Endodermal cell (in vitro differentiated cells): ENCODE measurements at places on chromosomes 1 and 21.

DNA sequence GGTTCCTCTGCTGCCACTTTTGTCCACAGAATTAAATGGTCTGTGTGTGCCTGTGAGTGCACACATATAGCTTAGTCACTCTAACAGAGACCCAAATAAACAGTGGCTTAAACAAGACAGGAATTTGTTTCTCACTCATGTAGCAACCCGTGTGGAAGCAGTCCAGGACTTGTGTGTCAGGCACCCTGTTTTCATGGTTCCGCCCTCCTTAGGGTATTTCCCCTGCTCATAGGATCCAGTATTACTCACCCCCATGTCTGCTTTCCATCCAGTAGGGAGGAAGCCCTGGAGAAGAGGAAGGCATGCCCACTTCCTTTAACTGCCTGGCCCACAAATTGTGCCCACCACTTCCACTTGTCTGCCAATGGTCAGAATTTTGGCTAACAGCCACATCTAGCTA, 41.3 kb upstream of the TACSTD2 start:
- no peak for DNase-seq

DNA sequence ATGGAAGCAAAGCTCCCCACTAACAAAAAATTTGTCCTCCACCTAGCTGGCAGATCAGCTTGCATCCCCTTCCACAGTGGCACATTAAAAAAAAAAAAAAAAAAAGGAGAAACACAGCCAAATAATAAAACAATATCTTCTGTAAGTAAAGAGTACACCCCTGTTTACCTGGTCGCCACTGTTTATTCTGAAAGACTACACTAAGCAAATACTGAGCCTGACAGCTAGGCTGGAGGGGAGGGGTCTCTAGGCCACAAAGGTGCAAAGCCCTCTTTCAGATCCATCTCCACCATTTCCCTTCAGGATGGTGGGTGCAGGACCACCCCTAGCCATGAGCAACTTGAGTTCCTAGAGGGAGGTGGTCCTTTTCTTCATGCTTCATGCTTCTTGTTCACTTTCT, 22.8 kb upstream of the SLC45A3 start:
- no peak for DNase-seq

DNA sequence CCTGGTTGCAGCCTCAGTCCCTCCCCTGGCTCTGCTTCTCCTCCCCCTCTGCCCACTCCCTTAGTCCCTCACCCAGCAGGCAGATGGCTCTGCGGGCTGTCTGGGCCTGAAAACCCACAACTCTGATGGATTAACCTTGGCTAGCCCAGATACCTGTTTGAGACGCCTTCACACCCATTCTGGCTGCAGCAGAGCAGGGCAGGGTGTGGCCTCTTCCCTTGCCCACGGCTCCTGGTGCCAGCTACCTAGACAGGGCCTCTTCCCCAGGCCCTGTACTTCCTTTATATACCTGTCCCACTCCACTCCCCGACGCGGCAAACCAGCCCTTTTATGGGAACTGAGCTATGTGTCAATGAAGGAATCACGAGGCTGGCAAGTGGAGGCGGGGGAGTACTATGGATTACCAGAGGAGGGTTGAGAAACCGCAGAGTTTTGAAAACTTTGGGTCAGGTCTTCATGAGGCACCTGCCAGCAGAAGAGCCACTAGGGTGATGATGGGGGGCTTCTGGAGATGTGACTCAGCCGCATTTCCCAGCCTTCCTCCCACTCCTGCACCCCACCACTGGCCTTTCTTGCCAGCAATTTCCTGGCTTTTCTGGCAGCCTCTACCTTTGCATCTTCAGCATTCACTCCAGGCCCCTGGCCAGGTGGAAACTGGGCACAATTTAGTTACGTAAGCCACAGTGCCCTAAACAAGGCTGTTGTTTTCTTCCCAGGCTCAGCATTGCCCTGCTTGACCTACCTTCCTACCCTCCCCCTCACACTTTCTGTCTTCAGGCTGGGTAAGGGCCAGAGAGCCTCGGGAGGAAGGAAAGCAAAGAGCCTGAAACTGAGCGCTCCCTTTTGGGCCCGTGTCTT, at the start of gene CHI3L1:
Gene CHI3L1, minus strand, starts transcription at position 259 of the 858 bp plus-strand sequence. Its CDS starts 81 bp downstream, at position 178.
- peak; percentile 69 for DNase-seq

DNA sequence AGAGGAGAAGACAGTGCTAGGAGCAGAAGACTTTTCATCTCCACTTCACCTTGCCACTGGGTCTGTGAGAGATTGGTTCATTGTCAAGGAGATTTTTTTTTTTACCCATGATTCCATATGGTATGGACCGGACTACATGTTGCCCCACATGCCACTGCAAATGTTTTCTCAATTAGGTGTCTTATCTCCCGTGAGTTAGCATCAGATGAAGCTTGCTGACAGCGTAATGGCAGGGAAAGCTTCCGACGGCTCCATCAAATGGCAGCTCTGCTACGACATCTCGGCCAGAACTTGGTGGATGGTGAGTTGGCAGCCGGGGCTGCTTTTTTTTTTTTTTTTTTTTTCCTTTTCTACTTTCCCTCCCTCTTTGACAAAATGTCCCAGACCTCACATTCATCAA, 217.2 kb upstream of the NFIA start:
- no peak for DNase-seq

DNA sequence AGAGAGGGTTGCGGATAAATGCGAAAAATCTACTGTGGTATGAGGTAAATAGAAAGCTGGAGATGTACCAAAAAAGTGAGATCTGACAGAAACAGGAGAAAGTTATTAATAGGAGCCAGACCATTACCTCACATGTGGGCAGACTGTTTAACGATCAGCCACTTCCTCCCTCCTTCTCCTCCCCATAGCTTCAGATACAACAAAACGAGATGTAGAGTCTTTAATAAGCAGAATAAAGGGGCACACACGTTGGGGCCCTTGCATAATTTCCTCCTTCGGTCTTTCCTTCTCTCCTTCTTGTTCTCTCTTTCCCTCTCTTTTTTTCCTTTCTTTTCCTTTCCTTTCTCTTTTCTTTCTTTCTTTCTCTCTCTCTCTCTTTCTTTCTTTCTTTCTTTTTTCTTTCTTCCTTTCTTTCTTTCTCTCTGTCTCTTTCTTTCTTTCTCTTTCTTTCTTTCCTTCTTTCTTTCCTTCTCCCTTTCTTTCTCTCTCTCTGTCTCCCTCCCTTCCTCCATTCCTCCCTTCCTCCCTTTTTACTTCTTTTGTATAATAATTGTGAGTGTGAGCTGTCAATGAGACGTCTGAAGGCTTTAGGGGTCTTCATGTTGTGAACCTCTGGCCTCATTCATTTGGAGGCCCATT, 242.1 kb downstream of the GRIK1 start:
- DNase-seq, result no peak

GRCh38 chr1:165169729-165170128, 186.8 kb downstream of the LMX1A start:
- DNase-seq, result no peak

GRCh38 chr1:116277840-116278540, 95.1 kb upstream of the ATP1A1 start:
- no peak for DNase-seq

DNA sequence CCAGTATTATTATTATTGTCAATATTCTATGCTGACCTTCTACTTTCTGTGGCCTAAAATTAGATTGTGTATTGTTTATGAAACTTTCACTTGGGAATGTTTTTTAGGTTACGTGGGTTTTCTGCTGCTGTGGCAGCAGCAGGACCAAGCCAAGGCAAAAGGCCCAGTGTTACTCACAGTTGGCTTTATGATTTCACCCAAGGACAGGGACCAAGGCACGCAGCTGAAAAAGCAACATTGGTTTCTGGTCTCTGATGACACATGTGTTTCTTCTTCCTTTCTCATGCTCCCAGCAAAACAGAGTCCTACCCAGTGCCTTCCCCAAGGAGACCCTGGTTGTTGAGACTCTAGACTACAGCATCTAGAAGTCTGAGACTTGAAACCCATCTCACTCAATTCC, 413.7 kb downstream of the SETD4 start:
- DNase-seq, result no peak

GRCh38 chr1:31378001-31378400, 5.1 kb upstream of the FABP3 start:
- DNase-seq, result peak; percentile 28

DNA sequence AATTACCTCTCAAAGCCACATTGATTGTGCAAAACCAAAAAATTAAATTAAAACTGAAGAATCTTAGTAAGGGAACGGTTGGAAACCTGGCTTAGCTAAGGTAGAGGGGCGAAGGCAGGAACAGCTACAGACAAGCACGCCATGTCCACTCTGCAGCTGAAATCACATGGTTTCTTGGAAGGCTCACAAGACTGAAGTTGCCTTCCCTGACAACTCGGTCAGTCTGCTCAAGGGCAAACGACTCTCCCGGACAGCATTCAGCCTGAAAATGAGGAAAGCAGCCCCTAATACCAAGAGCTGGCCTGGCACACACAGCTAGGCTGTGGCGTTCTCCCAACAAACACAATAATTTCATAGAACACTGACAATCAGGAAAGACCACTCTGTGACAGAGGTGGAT, 22.7 kb upstream of the BECN2 start:
- DNase-seq, result no peak

DNA sequence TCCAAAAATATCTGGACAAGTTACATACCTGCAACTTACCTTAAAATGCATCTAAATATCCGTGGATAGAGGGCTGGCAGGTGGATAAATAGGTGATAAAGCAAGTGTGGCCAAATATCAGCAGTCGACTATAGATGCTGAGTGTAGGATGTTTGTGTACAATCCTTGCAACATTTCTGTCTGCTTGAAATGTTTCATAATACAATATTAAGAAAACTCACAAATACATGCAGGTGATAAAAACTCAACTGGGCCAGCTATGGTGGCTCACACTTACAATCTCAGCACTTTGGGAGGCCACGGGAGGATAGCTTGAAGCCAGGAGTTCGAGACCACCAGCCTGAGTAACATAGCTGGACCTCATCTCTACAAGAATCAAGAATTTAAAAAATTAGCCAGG, 41.0 kb downstream of the ACTA1 start:
- DNase-seq, result no peak

DNA sequence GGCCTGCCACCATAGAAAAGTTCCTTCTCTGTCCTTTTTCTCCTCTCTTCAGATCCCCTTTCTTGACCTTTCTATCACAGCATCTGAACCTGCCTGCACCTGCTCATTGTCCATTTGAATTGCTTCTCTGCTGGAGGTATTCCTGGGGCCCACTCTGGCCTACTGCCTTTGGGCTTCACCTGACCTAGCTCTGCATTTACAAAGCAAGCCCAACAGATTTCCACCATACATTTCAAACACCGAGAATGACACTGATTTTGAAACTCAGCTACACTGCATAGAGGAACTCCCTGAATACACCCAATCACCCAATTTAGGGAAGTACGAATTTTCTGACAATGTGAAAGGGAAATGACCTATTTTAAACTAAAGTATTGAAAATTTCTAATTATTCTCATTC, 284.5 kb upstream of the USP25 start:
- DNase-seq, result peak; percentile 60

DNA sequence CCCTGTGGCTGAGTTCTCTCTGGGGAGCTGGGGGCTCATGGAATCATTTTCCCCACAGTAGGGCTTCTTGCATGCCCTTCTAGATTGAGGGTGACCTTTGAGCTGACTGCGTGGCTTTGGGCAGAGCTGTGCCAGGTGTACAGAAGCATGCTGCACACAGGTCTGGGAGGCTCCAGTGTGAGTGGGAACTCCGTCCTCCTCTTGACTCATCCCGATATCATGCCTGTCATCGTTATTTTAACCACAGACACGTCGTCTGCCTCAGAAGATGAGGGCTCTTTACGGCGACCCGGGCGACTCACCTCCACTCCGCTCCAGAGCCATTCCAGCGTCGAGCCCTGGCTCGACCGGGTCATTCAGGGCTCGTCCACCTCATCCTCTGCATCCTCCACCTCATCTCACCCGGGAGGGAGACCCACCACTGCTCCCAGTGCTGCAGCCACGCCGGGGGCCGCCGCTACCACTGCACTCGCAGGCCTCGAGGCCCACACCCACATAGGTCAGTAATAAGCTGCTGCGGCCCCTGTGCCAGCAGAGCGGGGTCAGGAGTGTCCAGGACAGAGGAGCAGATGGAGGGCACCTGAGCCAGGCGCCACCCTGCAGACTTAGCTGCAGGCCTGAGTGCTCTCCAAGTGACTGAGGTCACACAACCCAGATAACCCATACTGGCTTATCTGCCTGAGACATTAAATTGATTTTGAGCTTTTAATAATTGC, 39.8 kb downstream of the DIP2A start:
- DNase-seq, result no peak

GRCh38 chr1:89971600-89971999, 23.3 kb upstream of the ZNF326 start:
- DNase-seq, result no peak

DNA sequence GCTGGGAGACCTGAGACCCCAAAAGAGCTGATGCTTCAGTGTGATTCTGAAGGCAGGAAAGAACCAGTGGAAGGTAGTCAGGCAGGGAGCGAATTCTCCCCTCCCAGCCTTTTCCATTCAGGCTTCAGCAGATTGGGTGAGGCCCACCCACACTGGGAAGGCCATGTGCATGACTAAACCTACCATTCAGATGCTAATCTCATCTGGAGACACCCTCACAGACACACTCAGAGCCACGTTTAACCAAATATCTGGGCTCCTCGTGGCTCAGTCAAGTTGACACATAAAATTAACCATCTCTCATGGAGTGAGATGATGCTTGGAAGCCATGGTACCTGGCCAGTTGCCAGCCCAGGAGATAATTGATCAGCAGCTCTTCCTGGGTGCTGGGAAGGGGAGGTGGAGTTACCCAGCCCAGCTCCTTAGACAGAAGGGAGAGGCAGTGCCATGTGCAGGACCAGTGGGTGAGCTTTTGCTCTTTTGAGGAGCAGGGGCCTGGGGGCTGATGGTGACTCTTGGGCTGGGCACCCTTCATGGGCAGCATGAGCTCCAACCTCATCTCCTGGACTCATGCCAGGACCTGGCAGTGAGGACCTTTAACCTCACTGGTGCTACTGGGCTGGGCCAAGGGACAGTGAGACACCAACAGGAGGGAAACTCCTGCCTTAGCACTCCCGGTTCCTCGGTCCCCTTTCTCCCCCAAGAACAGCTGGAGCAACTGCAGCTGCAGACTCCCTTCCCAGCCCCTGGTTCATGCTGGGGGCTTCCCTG, 89.0 kb upstream of the ACTL8 start:
- no peak for DNase-seq

DNA sequence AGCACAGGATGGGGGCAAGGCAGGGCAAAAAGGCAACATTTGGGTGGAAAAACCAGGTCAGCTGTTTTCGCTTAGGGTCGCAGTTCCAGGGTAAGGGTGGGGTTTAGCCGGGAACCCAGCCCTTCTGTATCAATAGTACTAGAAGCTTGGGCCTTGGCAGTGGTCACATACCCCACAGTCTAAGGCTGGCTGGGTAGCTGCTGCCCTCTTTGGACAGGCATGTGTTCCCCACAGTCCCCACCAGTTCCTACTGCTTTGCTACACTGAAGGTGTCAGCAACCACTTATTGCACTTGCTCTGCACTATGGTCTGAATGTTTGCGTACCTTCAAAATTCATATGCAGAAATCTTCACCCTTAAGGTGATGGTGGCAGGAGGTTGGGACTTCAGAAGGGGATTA, 349.8 kb downstream of the LTN1 start:
- DNase-seq, result no peak
